ENCODE measurements at places on chromosomes 4 and X.
A peak's percentile ranks its signal among the peaks of the same experiment; 100 is the strongest.

GRCh38 chr4:42397635-42398170 is 415 bp downstream of the SHISA3 start:
- H3K4me1 ChIP-seq = no peaks in the 10 kb centered on the region
- H3K27ac ChIP-seq = no peak overlapping the region
- peak overlapping the region; percentile 27 for H3K4me3 ChIP-seq
- H3K36me3 ChIP-seq = no peaks in the 10 kb centered on the region
- H3K27me3 ChIP-seq = peaks cover 3% of the 10 kb centered on the region
- DNase-seq = no peak

GRCh38 chr4:120881351-120881750 is 41.2 kb downstream of the PRDM5 start:
- no peaks in the 10 kb centered on the region for H3K27me3 ChIP-seq
- no peak overlapping the region for H3K4me3 ChIP-seq
- H3K36me3 ChIP-seq = no peaks in the 10 kb centered on the region
- H3K4me1 ChIP-seq = no peaks in the 10 kb centered on the region
- no peak for DNase-seq

GRCh38 chr4:37981844-37982720 is 21.9 kb downstream of the PTTG2 start:
- peaks cover 5% of the 10 kb centered on the region for H3K4me1 ChIP-seq
- no peaks in the 10 kb centered on the region for H3K27me3 ChIP-seq
- H3K4me3 ChIP-seq = no peak overlapping the region
- H3K36me3 ChIP-seq = no peaks in the 10 kb centered on the region
- H3K27ac ChIP-seq = peak overlapping the region; percentile 67

DNA sequence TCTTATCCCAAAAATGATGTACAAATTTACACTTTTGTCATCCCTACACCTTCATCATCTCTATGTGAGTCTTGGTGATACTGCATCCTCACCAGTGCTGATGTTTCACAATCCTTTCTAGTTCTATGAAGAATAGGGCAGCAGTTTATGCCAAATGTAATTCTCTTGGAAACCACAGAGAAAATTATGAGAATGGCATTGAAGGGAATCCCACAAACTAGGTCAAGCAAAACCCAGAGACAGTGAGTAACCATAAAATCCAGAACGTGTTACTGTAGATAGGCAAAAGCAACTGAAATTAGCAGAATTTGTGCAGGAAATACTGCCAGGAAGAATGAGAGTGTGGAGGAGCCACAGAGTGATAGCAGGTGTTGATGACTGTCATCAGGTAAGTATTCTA is 24.5 kb downstream of the IL15 start:
- no peaks in the 10 kb centered on the region for H3K36me3 ChIP-seq
- no peaks in the 10 kb centered on the region for H3K27me3 ChIP-seq
- H3K4me1 ChIP-seq = no peaks in the 10 kb centered on the region
- DNase-seq = no peak
- no peak overlapping the region for H3K4me3 ChIP-seq
- H3K27ac ChIP-seq = no peak overlapping the region

- no peak overlapping the region for H3K27ac ChIP-seq
- no peak for DNase-seq
- no peak overlapping the region for H3K4me3 ChIP-seq
- H3K36me3 ChIP-seq = no peaks in the 10 kb centered on the region
- H3K27me3 ChIP-seq = no peaks in the 10 kb centered on the region
Measured at GRCh38 chr4:15765391-15765790, 12.7 kb upstream of the CD38 start.

DNA sequence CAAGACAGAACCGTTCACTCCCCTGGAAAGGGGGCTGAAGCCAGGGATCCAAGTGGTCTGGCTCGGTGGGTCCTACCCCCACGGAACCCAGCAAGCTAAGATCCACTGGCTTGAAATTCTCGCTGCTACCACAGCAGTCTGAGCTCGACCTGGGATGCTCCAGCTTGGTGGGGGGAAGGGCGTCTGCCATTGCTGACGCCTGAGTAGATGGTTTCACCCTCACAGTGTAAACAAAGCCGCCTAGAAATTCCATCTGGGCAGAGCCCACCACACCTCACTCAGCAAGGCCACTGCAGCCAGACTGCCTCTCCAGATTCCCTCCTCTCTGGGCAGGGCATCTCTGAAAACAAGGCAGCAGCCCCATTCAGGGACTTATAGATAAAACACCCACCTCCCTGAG is 13.4 kb upstream of the PBDC1 start:
- no peak overlapping the region for H3K4me3 ChIP-seq
- H3K27ac ChIP-seq = no peak overlapping the region
- H3K36me3 ChIP-seq = no peaks in the 10 kb centered on the region

GRCh38 chr4:41791557-41791956 is 43.0 kb upstream of the PHOX2B start:
- no peak overlapping the region for H3K4me3 ChIP-seq
- H3K4me1 ChIP-seq = no peaks in the 10 kb centered on the region
- no peaks in the 10 kb centered on the region for H3K36me3 ChIP-seq
- H3K27me3 ChIP-seq = no peaks in the 10 kb centered on the region
- DNase-seq = no peak

GRCh38 chr4:123299212-123299691 is 97.3 kb upstream of the SPRY1 start:
- H3K4me3 ChIP-seq = no peak overlapping the region
- peaks cover 4% of the 10 kb centered on the region for H3K4me1 ChIP-seq
- H3K27me3 ChIP-seq = no peaks in the 10 kb centered on the region
- H3K36me3 ChIP-seq = no peaks in the 10 kb centered on the region

GRCh38 chr4:163085085-163085484 is 81.6 kb downstream of the NAF1 start:
- no peak for DNase-seq
- no peak overlapping the region for H3K27ac ChIP-seq
- no peaks in the 10 kb centered on the region for H3K4me1 ChIP-seq
- no peaks in the 10 kb centered on the region for H3K27me3 ChIP-seq
- H3K36me3 ChIP-seq = no peaks in the 10 kb centered on the region
- no peak overlapping the region for H3K4me3 ChIP-seq

DNA sequence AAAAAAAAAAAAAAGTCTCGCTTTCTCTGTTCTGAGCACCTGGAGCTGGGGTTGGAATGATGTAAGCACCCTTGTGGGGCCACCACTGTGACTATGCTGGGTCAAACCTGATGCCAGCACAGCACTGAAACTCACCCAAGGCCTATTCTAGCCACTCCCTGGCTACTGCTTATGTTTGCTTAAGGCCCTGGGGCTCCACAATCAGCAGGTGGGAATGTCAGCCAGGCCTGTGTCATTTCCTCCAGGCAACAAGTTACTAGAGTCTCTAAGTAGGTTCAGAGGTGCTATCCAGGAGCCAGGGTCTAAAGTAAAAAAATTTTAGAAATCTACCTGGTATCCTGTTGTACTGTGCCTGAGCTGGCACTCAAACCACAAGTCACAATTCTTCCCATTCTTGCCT is 1306.8 kb downstream of the STIM2 start:
- H3K36me3 ChIP-seq = no peaks in the 10 kb centered on the region
- no peak overlapping the region for H3K27ac ChIP-seq
- no peaks in the 10 kb centered on the region for H3K27me3 ChIP-seq
- no peak overlapping the region for H3K4me3 ChIP-seq
- H3K4me1 ChIP-seq = no peaks in the 10 kb centered on the region

GRCh38 chrX:10707773-10708172 is 87.4 kb upstream of the MID1 start:
- no peaks in the 10 kb centered on the region for H3K4me1 ChIP-seq
- no peaks in the 10 kb centered on the region for H3K27me3 ChIP-seq
- no peaks in the 10 kb centered on the region for H3K36me3 ChIP-seq
- no peak overlapping the region for H3K27ac ChIP-seq
- no peak overlapping the region for H3K4me3 ChIP-seq

DNA sequence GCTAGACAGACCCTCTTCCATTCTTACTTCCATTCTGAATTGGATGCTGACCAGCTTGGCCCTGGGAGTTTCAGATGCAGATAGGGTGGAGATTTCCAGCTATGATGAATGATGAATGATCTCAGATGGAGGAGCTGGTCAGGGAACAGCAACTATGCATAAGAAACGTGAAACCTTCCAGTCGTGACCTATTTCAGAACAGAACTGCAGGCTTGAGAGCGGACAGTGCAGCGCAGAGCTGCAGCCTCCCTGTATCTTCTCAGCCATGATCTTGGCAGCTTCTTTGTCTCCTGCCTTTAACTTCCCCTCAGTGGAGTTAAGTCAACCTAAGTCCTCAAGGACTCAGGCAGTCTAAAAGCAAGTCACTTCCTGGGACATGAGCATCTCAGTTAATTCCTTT is 43.3 kb upstream of the HAND2 start:
- H3K4me3 ChIP-seq = no peak overlapping the region
- H3K4me1 ChIP-seq = no peaks in the 10 kb centered on the region
- no peak overlapping the region for H3K27ac ChIP-seq
- H3K36me3 ChIP-seq = no peaks in the 10 kb centered on the region
- DNase-seq = no peak

GRCh38 chrX:17703201-17703600 is 34.1 kb upstream of the SCML1 start:
- no peaks in the 10 kb centered on the region for H3K36me3 ChIP-seq
- no peaks in the 10 kb centered on the region for H3K27me3 ChIP-seq
- no peak overlapping the region for H3K4me3 ChIP-seq
- no peak overlapping the region for H3K27ac ChIP-seq
- H3K4me1 ChIP-seq = no peaks in the 10 kb centered on the region

- H3K27me3 ChIP-seq = no peaks in the 10 kb centered on the region
- H3K4me3 ChIP-seq = peak overlapping the region; percentile 62
- DNase-seq = no peak
- no peaks in the 10 kb centered on the region for H3K4me1 ChIP-seq
- H3K27ac ChIP-seq = no peak overlapping the region
- no peaks in the 10 kb centered on the region for H3K36me3 ChIP-seq
Measured at GRCh38 chrX:17859609-17860178, 1.4 kb downstream of the RAI2 start.

GRCh38 chr4:7124689-7125442 is 57.0 kb upstream of the GRPEL1 start:
- peak; percentile 71 for DNase-seq
- H3K4me1 ChIP-seq = no peaks in the 10 kb centered on the region
- H3K4me3 ChIP-seq = no peak overlapping the region

GRCh38 chr4:174086829-174087799 is 196.4 kb downstream of the FBXO8 start:
- H3K27ac ChIP-seq = no peak overlapping the region
- H3K4me3 ChIP-seq = no peak overlapping the region
- DNase-seq = no peak
- H3K36me3 ChIP-seq = no peaks in the 10 kb centered on the region
- no peaks in the 10 kb centered on the region for H3K4me1 ChIP-seq
- H3K27me3 ChIP-seq = no peaks in the 10 kb centered on the region

- no peaks in the 10 kb centered on the region for H3K4me1 ChIP-seq
- no peaks in the 10 kb centered on the region for H3K27me3 ChIP-seq
- H3K4me3 ChIP-seq = peak overlapping the region; percentile 87
Measured at GRCh38 chr4:183443655-183444213, 702 bp upstream of the CDKN2AIP start.

GRCh38 chr4:78509043-78509442 is 42.5 kb upstream of the ANXA3 start:
- no peaks in the 10 kb centered on the region for H3K4me1 ChIP-seq
- no peak overlapping the region for H3K4me3 ChIP-seq
- H3K27ac ChIP-seq = no peak overlapping the region
- no peaks in the 10 kb centered on the region for H3K27me3 ChIP-seq

- H3K4me1 ChIP-seq = no peaks in the 10 kb centered on the region
- no peaks in the 10 kb centered on the region for H3K27me3 ChIP-seq
- no peaks in the 10 kb centered on the region for H3K36me3 ChIP-seq
- DNase-seq = no peak
- no peak overlapping the region for H3K27ac ChIP-seq
- no peak overlapping the region for H3K4me3 ChIP-seq
Measured at GRCh38 chr4:102036619-102037376, 246.3 kb downstream of the BANK1 start.

GRCh38 chr4:53654300-53654758 is 63.0 kb upstream of the LNX1 start:
- DNase-seq = no peak
- H3K27me3 ChIP-seq = no peaks in the 10 kb centered on the region
- no peaks in the 10 kb centered on the region for H3K36me3 ChIP-seq

- H3K27ac ChIP-seq = no peak overlapping the region
- no peaks in the 10 kb centered on the region for H3K27me3 ChIP-seq
- peak; percentile 82 for DNase-seq
- H3K4me1 ChIP-seq = peaks cover 5% of the 10 kb centered on the region
- no peak overlapping the region for H3K4me3 ChIP-seq
- H3K36me3 ChIP-seq = no peaks in the 10 kb centered on the region
Measured at GRCh38 chr4:38013461-38014366, 53.5 kb downstream of the PTTG2 start.

- H3K27me3 ChIP-seq = no peaks in the 10 kb centered on the region
- no peaks in the 10 kb centered on the region for H3K36me3 ChIP-seq
- DNase-seq = no peak
- H3K4me1 ChIP-seq = no peaks in the 10 kb centered on the region
- no peak overlapping the region for H3K4me3 ChIP-seq
- H3K27ac ChIP-seq = no peak overlapping the region
Measured at GRCh38 chrX:150769408-150769807, 76.2 kb downstream of the MTMR1 start.

DNA sequence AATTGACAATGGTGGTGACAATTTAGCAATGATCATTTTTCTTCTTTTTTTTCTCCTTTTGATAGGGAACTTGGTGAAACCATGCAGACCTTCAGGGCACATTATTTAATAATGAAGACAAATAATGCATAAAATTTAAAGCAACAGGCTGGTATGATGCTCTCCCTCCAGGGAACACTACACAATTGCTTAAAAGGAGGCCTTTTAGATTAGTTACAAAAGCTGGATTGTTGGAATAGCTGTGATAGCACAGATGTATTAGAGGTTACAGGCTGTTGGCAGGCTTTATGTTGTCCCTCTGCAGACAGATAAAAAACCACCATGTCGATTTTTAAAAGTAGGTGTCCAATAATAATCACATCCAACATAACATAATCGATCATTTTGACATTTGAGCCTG is 307.0 kb downstream of the ADGRL3 start:
- no peaks in the 10 kb centered on the region for H3K27me3 ChIP-seq
- no peaks in the 10 kb centered on the region for H3K36me3 ChIP-seq
- no peak overlapping the region for H3K4me3 ChIP-seq
- H3K27ac ChIP-seq = no peak overlapping the region
- no peaks in the 10 kb centered on the region for H3K4me1 ChIP-seq

- no peaks in the 10 kb centered on the region for H3K27me3 ChIP-seq
- no peaks in the 10 kb centered on the region for H3K4me1 ChIP-seq
- no peaks in the 10 kb centered on the region for H3K36me3 ChIP-seq
- no peak for DNase-seq
Measured at GRCh38 chrX:73987166-73987565, 316.8 kb upstream of the ZCCHC13 start.

DNA sequence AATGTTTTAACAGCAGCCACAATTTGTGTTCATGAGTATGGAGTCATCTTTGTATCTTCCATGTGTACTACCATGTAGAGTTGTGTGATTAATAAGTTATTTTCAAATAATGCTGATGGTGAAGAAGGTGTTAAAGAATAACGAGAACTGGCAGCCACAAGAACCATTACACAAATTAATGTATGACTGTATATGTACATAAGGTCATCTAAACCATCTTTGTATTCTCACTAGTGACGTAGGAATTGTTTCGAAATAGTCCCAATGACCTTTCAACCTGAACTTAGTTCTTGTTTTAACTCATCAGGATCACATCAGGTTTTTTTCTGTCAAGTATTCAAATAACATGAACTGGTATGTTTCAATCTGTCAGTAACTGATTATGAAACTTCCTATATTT is 48.3 kb upstream of the NOCT start:
- no peak overlapping the region for H3K27ac ChIP-seq
- DNase-seq = no peak

GRCh38 chrX:125436855-125437254 is 117.2 kb downstream of the TEX13C start:
- H3K27ac ChIP-seq = no peak overlapping the region
- H3K36me3 ChIP-seq = no peaks in the 10 kb centered on the region
- H3K27me3 ChIP-seq = no peaks in the 10 kb centered on the region
- DNase-seq = no peak
- H3K4me1 ChIP-seq = no peaks in the 10 kb centered on the region
